ENCODE measurements at places on chromosomes 3 and 15. TPM values are rescaled to one million over a fixed set of nuclear protein-coding genes. Genes with fewer than 3 reads are reported as not detected.
A peak's percentile ranks its signal among the peaks of the same experiment; 100 is the strongest.

NRROS gene
- total RNA-seq: 1.6 TPM

UBE2E1 gene
- 198 TPM for total RNA-seq

MINAR1 gene
- 3.3 TPM for total RNA-seq

RLBP1 gene
- total RNA-seq: not detected

LEKR1 gene
- 0.42 TPM for total RNA-seq

NBEAL2 gene
- total RNA-seq: 10.6 TPM

PROS1 gene
- 48.6 TPM for total RNA-seq

EMC7 gene
- total RNA-seq: 35.6 TPM

PRSS50 gene
- 4.1 TPM for total RNA-seq

HEMK1 gene
- total RNA-seq: 13.8 TPM

ATP13A5 gene
- total RNA-seq: not detected

AVEN gene
- total RNA-seq: 13.0 TPM

HMCES gene
- 50.9 TPM for total RNA-seq

ARF4 gene
- total RNA-seq: 70.7 TPM

GNAT1 gene
- not detected for total RNA-seq

GRCh38 chr3:43215663-43216275 lies 70.6 kb upstream of the SNRK start:
- DNase-seq: no peak

DNA sequence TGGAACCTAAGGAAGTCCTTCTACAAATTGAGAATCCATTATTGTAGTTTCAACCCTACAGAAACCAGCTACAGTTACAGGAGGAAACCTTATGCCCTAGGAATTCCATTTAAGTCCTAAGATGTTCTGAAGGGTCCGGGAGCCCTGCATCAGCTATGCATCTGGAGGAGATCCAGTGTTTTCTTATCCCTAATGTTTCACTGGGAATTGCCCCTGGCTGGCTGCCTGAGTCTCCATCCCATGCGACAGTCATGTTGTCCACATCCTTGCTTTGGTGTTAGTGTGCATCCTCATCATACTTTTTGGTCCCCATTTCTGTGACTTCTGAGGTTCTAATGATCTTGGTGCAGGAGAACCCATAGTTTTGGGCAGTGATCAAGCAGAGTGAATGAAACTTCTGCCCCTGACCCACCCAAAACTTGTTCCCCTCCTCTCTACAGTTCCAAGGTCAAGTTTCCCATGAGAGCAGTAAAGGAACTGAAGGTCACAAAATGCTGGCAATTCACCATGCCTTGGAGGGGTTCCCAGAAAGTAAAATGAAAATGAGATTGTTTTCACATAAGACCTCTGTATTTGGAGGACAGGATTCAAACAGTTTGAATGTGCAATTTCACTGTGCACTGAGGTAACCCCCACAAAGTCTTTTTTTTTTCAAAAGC lies 121.9 kb upstream of the PHLDB2 start:
- peak; percentile 48 for DNase-seq

DNA sequence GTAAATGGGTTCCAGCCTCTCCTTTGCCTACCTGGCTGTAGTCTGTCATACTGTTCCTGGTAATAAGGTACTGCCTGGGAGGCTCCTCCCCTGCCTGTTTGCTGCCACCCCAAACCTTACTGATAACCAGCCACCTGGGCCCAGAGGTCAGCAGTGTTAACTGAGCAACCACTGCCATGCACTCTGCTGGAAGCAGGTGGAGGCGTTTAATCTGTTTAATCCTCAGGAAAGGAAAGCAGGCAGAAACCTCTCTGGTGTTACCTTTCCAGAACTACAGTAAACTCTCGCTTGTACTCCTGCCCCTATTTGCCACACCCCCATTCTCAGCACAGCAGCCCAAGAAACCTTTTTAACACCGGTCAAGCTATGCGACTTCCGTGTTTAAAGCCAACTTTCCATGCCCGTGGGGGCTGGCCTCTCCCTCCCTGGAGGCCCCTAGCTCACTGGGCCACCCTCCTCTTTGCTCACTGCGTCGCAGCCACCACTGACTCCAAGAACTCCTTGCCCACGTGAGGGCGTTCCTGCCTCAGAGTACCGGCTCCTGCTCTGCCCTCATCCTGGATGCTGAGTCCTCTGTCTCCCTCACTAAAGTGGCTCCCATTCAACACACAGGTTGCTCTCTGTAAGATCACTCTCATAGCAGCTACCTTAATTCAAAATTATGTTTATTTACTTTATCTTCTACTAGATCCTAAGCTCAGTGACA lies 8.3 kb downstream of the BDH1 start:
- peak; percentile 58 for DNase-seq

DNA sequence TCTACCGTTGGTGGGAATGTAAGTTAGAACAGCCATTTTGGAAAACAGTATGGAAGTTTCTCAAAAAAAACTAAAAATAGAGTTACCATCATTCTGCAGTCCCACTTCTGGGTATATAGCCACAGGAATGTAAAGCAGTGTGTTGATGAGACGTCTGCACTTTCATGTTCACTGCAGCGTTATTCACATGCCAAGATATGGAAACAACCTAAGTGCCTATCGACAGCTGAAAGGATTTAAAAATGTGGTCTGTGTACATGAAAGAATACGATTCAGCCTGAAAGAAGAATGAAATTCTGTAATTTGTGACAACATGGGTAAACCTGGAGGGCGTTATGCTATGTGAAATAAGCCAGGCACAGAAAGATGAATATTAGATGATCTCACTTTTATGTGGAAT lies 157.7 kb downstream of the THSD4 start:
- DNase-seq: peak; percentile 68

DNA sequence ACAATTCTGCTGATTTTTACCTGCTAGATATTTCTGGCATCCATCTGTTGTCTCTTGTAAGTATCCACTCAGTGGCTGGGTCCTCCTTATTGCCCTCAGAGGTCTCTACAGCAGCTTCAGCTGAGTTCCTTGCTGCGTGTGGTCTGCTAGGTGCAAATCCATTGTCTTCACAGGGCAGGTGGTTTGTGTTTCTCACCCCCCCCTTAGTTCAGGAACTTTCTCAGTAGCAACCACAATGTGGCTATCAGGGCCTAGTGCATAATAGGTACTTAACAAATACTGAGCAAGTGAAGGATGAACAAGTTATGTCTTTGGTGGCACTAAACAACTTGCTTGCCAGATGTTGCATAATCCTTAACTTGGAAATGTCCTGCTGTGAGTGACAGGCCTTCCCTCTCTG lies 96.7 kb upstream of the KLHL25 start:
- DNase-seq: no peak

- DNase-seq: no peak
Measured at GRCh38 chr3:40766396-40766795, 241.6 kb downstream of the ZNF621 start.

DNA sequence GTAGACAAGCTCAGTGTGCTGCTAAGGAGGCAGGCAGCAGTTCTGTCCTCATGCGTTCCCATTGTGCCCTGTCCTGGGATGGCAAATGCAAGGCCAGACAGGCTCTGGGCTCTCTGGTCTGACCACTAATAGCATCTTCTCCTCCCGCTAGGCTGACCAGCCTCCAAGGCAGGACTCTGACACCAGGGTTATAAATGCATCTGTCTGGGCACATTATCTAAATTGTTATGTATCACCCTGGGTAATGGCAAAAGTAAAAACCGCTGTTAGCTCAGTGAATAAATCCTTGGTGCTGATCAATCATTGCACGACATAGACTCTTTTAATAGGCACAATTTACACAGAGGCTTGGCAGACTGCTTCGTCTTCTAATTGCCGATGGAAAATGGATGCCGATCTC lies 85.6 kb downstream of the CLSTN2 start:
- DNase-seq: no peak

DNA sequence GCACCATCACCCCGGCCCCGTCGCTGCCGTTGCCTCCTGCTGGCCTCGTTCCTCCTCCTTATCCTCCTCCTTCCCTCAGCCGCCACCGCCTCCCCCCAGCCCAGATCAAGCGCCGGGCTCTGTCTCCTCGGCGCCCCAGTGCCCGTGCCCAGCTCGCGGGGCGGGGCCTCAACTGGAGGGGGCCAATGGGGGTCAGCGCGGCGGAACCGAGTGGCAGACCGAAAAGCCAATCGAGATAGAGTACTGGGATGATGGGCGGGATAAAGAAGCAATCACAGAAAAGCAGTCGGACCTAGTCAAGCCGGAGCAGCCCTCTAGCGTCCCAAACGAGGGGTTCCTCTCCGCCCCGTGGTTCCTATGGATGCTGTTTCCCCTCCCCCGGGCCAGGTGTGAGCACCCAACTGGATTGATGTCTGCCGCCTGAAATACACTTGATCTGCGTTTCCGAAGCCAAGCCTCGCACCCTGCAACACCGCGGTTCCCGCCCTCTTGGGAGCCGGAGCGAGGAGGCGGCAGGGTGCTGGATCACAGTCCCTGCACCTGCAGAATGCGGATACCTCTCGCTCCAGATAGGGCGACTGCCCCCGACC lies at the start of gene FRMD5:
Gene FRMD5, minus strand, starts transcription at position 121 of the 590 bp plus-strand sequence.
- peak; percentile 96 for DNase-seq

- no peak for DNase-seq
Measured at GRCh38 chr15:91609231-91609630, 244.3 kb upstream of the SLCO3A1 start.

GRCh38 chr3:148840451-148840850 lies 12.8 kb downstream of the CPB1 start:
- DNase-seq: no peak

GRCh38 chr15:63040954-63041353 lies 1.6 kb upstream of the TPM1 start:
- DNase-seq: no peak

- peak; percentile 47 for DNase-seq
Measured at GRCh38 chr15:75727851-75728715, 15.4 kb upstream of the CSPG4 start.

- DNase-seq: no peak
Measured at GRCh38 chr15:93278783-93279182, 189.8 kb upstream of the RGMA start.

GRCh38 chr15:60803059-60803458 lies 324.1 kb upstream of the ICE2 start:
- no peak for DNase-seq

- no peak for DNase-seq
Measured at GRCh38 chr3:160648701-160649100, 28.3 kb upstream of the ARL14 start.

GRCh38 chr15:75725719-75726607 lies 13.3 kb upstream of the CSPG4 start:
- DNase-seq: no peak

GRCh38 chr3:98563661-98564281 lies 29.6 kb downstream of the CPOX start:
- DNase-seq: peak; percentile 66

DNA sequence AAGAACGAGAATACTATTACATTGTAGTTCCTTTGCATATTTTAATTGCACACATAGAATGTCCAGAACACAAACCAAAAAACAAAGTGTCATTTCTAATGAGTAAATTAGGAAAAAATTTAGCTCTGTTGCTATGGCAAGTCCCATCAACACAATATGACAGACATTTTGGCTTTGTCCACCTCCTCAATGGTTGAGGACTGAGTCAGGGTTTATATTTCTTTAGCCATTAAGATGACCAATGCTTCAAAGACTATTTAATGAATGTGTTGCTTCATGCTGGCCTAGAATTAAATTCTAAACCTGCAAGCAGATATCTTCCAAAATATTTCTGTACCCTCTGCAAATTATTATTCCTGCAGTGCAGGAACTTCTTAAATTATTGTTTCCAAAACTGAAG lies 719.2 kb downstream of the NTRK3 start:
- DNase-seq: no peak

GRCh38 chr15:68781766-68782588 lies 38.7 kb downstream of the ANP32A start:
- DNase-seq: no peak

DNA sequence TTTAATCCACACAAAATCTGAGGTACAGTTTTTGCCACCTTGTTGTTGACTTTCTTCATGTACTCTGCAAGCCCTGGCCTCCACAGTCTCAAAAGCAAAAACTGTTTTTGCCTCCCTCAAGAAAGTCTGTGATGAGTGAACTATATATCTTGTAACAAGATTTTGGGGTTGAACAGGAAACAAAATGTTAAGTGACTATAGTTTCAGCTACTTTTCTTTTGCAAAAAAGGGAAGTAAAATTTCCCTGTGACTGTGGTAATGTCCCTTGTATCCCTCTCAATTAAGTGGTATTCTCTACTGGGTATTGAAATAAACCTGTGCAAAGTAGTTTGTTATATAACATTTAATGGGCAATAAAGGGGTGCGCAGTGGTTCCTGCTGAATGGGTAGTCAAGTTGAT lies 21.3 kb upstream of the SCAANT1 start:
- DNase-seq: no peak

- DNase-seq: no peak
Measured at GRCh38 chr3:39124876-39125840, 17.7 kb downstream of the TTC21A start.

DNA sequence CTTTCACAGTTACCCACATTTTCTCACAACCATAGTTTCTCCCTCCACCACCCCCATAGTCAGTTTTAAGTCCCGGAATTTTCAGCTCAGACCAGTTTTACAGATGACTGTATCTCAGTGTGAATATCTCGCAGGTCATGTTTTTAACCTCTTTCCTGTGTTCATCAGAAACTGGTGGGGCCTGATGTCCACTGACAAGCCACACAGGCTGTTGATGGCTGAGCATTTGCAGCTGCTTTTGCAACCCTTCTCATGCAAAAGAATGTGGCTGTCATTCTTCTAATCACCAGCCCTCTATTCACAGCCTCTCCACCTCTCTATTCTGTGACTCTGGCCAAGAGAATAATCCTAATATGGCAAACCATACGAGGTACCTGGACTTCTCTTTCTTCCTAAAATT lies 8.5 kb downstream of the GYG1 start:
- peak; percentile 58 for DNase-seq

GRCh38 chr3:11944052-11944673 lies 60.0 kb upstream of the SYN2 start:
- DNase-seq: peak; percentile 53

DNA sequence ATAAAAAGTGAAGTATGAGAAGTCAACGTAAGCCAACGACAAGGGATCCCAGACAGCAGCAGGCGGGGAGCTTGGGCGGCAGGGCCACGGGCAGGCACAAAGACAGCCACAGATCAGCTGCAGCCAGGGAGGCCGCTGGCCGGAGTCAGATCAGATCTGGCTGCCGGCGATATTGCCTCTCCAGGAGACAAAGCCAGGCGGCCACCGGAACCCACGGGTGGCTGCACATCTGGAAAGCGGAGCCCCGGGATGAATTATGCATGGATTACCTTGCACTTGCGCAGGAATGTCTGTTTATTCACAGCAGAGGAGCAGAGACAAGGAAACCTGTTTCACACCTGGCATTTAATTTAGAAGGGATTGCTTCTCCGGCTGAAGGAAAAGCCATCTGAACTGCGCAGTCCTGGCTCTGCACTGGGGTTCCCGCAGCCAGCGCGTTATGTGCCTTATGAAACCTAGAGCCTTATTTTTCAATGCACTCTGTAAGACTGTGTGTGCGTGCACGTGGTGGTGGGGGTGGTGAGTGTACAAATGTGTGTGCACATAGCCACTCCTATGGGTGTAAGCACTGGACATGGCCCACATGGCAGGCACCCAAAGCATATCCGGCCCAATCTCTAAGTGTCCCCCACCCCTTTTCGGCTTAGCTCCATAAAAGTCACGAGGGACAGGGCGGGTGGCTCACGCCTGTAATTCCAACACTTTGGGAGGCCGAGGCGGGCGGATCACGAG lies 427.8 kb upstream of the MCTP2 start:
- no peak for DNase-seq
